ENCODE measurements at places on chromosomes 12 and 14.

- DNase-seq: no peak
Measured at GRCh38 chr14:54209511-54210250, 187.1 kb upstream of the CDKN3 start.

DNA sequence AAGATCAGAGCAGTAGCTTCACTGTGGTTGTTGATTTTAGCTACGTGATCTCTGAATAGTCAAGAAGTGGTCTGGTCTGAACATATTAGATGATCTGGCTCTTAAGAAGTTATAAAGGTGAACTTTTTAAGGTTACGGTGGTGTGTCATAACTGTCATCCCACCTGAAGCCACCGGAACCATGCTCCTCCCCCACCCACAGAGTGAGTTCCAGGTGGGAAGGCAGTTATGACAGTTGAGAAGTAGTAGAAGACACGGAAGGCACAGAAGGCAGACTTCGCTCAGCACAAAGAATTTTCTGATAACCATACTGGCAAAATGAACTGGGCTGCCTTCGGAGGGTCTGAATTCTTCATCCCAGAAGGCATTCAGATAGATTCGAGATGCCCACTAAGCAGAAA is 90.0 kb upstream of the RIC8B start:
- DNase-seq: no peak

DNA sequence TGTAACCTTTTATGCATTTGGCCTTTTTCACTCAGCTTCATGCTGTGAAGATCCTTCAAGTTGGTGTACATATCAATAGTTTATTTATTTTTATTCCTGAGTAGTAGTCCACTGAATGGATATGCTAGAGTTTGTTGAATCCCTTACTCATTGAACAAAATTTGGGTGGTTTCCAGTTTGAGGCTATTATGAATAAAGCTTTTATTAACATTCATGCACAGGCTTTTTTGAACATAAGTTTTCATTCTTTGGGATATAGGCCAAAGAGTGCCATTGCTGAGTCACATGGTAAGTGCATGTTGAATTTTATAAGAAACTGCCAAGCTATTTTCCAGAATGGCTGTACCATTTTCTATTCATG is 59.5 kb upstream of the CAPRIN2 start:
- DNase-seq: no peak

- DNase-seq: no peak
Measured at GRCh38 chr14:65231286-65231980, 129.1 kb upstream of the MAX start.

GRCh38 chr12:63845726-63846125 is 1.2 kb downstream of the SRGAP1 start:
- no peak for DNase-seq
